ENCODE measurements at places on chromosomes 12 and 14.

DNA sequence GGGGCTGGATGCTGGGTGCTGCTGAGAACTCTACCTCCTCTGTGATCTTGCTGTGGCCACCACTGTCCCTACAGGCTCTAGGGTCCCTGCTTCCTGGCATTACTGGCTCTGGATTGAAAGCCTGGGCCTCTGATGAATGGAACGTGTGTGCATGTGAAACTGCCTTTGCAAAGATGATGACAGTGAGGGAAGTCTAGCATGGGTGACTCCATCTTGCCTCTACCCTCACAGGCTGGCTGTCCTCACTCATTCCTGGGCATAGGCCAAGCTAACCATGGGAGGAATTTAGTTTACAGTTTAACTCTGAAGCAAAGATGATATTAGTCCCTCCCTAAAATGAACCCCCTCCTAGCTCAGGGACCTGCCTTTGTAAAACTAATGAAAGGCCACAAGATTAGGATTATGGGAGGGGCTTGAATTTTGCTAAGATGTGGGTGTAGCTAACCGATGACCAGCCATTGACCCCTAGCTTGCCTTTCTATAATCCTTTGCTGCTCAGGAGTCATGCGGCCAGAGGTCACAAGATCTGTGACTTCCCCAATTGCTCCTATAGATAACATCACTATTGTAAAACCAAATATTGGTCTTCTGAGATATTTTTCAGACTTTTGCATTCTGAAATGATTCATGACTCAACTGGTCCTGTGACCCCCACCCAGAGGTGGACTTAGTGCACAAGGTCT, 2.2 kb upstream of the C1S start:
- no peak for DNase-seq

GRCh38 chr14:22305607-22306006, 283.4 kb downstream of the DAD1 start:
- no peak for DNase-seq

- DNase-seq: no peak
These were observed 75.9 kb downstream of the AKAP6 start for GRCh38 chr14:32404784-32405573.

DNA sequence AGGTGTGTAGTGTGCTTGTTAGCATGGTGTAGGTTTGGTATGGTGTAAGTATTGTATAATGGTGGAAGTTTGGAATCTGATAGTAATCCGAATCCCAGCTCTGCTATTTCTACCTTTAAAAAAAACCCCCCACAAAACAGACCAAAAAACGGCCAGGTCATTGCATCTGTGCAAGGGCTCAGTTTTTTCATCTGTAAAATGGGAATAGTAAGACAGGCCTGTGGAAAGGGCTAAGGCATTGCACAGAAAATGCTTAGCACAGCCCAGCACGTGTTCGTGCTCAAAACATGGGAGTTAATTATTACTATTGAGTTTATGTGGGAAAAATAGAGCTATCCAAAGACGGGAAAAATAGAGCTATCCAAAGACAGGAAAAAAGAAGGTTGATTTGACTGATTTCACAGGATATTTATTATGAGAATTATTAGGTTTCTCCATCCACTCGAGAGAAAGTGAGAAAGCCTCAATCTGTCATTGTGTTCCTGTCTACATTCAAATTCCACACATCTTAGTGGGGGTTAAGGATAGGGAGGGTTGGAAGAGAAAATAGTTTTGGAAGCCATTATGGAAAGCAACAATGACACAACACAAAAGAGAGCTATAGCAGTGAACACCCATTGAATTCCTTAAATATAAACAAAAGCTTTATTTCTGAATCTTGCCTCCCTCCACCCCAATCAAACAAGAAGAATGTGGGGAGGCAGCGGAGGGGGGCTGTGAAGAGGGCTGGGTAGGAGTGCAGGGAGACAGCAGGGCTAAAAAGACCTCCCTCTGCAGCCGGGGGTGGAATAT, 126.8 kb upstream of the MAX start:
- DNase-seq: no peak

GRCh38 chr14:90511795-90512328, 115.0 kb downstream of the CALM1 start:
- DNase-seq: no peak

GRCh38 chr12:47964106-47964728, 821 bp downstream of the TMEM106C start:
- peak; percentile 26 for DNase-seq

DNA sequence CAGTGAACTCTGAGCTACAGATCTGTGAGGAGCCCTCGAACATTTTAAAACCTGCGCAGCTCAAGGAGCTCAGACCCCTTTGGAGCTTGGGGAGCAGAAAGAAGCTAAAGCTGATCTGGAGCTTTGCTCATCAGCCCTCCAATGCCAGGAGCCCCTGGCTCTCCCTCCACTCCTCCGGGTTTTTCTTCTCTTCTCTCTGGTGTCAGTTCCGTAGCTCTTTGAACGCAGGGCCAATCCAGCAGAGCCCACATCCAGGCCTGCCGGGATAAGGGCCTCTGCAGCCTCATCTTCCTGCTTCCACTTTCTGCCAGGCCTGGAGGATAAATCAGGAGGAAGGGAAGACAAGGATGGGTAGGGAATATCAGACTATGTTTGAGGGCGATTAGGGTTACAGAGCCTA, 6.0 kb downstream of the HOXC4 start:
- no peak for DNase-seq

All from activated T-cell treated with anti-CD3 and anti-CD28 coated beads, Interleukin-2, amount 50 U/mL, for 1 hour (primary cell).